ENCODE measurements at places on chromosomes 3 and 15.

GRCh38 chr3:27643355-27643754 is 78.8 kb downstream of the EOMES start:
- no peak for DNase-seq

GRCh38 chr15:31148297-31149087 is 47.0 kb upstream of the TRPM1 start:
- no peak for DNase-seq

DNA sequence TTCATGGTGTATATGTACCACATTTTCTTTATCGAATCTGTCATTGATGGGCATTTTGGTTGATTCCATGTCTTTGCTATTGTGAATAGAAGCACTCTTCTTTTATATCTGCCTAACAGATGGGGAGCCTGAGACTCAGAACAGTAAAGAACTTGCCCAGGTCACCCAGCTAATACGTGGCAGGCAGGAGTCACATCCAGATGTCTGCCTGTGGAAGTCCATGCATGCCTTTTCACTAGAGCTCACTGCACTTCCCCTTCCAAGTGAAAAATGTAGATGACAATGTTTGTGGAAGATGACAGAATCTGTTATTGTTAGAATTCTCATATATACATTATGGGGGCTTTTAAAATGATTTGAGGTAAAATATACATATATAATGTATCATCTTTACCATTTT is 165.0 kb downstream of the PDZRN3 start:
- no peak for DNase-seq

DNA sequence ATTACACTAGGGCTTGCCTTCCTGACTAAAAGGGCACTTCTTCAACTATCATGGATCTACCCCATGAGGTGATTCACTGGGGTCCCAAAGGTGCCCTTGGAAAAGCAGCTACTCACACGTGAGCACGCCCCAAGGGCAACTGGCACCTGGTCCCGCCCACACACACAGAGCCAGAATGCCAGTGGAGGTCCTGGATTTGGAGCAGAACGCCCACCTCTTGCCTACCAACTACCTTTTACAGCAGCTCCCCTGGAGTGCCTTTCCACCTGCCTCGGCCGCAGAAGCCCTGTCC is 1.8 kb upstream of the CTDSPL start:
- no peak for DNase-seq

DNA sequence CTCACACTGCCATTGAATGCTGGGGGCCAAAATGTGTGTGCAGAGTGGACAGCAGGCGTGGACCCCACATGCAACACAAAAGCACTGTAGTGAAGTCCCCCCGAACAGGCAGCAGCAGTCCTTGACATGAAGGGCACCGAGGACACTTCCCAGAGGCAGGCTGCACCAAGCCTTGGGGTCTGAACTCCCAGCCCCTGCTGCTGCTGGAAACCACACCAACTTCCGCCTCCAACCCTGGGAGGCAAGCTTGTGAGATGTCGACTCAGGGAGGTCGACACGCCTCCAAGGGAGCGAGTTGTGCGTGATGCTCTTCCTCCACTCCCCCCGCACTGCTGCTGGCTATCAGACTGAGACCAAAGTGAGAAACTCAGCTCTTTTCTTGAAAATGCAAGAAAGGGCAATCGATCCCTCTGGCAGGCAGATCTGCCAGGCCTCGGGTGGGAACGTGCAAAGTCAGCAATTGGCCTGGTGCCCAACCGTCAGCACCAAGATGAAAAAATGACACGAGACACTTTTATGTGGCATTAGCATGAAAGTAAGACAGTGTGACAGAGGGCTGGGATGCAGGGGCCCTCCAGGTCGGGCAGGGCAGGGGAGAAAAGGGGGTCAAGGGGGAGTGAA is 43.6 kb downstream of the WHAMM start:
- no peak for DNase-seq

GRCh38 chr3:167160781-167161180 is 219.3 kb downstream of the ZBBX start:
- DNase-seq, result no peak

DNA sequence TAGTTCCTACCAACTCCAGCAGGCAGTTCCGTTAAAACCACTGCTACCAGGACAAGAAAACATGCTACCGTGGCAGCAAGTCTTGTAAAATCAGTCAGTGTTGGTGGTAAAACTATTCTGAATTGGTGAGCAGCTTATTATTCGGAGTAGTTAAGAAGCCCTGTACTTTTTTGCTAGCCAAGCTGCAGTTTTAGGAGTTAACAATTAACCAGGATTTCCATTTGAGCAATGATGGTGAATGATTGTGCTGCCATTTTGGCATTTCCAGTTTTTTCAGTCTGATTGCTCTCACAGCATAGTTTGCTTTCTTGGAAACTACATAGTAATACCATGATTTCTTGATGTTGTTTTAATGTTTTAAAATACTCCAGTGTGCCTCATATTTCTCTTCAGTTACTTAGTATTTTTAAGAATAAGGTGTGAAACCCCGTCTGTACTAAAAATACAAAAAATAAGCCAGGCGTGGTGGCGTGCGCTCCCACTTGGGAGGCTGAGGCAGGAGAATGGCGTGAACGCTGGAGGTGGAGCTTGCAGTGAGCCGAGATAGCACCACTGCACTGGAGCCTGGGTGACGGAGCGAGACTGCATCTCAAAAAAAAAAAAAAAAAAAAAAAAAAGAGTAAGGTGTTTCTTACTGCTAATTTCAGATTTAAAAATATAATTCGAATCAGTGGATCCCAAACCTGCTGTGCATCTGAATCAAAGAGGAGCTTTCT is 43.8 kb upstream of the SCAANT1 start:
- no peak for DNase-seq

- DNase-seq, result no peak
Observed at GRCh38 chr3:195149292-195150030, 121.5 kb downstream of the XXYLT1 start.

GRCh38 chr3:49699281-49699979 is 10.1 kb downstream of the RNF123 start:
- no peak for DNase-seq

DNA sequence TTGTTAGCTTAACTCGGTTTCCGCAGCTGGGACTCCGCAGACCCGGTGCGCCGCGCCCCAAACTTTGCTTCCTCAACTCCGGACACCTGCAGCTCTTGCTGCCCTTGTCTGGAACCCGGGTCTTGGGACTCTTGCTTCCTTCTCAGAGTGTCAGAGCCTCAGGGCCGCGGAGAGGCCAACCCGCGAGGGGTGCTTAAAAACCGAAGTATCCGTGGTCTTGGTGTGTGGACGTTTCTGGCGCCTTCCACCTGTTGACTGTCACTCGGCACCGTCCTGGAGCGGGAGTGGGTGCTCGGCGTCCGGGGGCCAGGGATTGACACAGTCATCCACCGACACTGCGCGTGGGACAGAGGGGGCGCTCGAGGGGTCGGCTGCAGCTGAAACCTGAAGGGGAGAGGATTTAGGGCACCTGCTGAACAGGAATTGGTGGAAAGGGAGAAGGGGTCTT is 386 bp downstream of the SQOR start:
- peak; percentile 76 for DNase-seq

GRCh38 chr3:29286478-29287240 is 5.8 kb downstream of the RBMS3 start:
- DNase-seq, result no peak

GRCh38 chr3:113035387-113035982 is 44.7 kb downstream of the GTPBP8 start:
- peak; percentile 72 for DNase-seq

DNA sequence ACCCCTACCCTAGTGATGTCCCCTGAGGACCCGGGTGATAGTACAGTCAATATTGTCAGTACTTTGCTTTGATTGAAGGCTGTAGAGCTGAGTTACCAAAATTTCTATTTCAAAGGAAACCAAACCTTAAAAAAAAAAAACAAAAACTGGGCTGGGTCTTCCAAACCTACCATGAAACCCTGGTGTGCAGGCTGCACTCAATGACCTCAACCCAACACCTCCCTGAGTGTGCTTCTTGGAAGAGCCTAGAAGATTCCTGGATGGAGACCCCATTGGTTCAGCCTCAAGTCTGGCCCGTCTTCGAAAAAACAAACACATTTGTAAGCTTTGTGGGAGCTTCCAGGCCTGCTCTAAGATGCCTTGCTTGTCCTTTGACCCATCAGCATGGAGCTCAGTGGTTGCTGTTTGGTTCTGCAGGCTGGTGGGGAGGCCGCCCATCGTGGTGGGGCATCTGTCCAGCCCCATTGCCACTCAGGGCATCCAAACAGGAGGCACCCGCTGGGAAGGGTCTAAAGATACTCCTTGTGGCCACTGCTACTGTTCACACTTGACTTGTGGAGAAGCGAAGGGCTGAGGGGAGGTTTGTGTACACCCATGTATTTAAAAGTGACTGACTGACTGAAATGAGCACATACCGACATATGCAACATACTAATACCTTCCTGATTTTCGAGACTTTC is 32.2 kb downstream of the CRTAP start:
- no peak for DNase-seq

GRCh38 chr15:80691575-80691974 is 3.5 kb upstream of the ABHD17C start:
- no peak for DNase-seq

DNA sequence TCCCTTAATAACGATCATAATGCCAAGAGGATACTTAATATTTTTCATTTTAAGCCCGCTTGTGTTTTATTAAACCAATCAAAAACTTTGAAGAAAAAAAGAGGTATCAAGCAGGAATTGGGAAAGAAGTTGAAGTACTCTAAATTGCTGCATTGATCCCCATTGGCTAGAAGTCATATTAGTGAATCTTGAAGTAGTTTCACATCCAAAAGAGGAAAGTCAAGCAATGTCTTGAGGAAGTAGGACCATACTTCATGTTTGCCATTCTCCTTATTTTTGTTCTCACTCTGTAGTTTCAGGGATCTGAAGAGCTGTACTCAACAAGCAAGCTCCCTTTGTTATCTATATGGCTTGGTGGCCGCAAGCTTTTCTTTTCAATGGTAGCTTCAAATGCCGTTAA is 2.2 kb downstream of the SCAANT1 start:
- DNase-seq, result no peak

DNA sequence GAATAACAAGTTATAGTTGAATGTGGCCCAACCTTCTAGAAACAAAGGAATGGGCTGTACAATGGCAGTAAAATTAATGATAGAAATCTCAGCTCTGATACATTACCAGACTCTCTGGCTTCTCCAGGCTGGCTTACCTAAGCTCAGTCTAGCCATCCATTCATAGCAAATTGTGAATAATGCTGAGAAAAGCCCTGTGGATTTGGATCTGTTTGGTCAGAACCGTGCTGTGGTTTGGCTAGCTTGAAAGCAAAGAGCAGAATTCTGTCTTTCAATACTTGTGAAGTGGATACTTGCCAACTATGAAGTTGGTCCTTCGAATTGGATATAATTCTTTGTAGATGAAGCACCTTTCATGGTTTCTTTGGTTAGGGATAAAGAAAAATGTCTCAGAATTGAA is 199.1 kb downstream of the EPHA3 start:
- no peak for DNase-seq

DNA sequence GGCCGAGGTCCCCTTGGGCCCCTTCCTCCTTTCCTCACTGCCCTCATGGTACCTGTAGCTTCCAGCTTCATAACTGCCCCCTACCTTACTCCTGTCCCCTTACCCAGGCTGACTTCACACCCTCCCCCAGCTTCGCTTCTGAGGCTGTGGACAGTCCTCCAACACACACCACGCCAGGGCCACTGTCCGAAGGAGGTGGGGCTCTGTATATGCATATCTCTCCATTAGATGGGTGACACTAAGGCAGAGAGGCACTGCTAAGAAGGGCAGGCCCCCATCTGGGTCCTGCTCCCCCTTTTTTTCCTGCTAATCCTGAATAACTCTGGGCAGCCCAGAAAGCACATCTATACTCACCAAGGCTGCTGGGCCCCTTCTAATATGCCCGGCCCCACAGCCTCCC is 1.0 kb upstream of the COL7A1 start:
- DNase-seq, result no peak

- no peak for DNase-seq
Observed at GRCh38 chr3:169052465-169053302, 610.8 kb downstream of the MECOM start.

DNA sequence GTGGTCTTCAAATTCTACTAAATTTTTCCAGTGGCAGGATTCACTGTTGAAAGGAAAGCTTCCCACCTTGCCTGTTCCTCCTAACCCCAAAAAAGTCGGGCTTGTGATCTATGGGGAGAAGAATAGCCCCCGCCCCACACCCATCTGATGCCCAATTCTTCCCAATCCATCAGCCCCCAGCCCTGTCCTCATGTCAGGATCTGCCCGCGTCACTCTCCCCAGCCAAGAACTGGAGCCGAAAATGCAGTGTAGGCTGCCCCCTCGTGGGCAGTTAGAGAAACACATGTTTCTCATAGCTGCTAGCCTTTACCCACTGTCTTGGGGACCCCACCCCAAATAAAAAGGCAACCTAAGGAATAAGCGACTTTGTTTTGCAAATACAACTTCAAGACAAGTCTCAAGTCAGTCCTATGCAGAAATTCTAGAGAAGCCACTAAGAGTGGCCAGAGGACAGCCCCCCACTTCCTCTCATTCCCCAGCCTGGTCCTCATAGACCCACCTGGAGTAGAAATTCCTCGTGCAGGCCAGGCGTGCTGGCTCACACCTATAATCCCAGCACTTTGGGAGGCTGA is 13.0 kb upstream of the CSK start:
- peak; percentile 68 for DNase-seq

DNA sequence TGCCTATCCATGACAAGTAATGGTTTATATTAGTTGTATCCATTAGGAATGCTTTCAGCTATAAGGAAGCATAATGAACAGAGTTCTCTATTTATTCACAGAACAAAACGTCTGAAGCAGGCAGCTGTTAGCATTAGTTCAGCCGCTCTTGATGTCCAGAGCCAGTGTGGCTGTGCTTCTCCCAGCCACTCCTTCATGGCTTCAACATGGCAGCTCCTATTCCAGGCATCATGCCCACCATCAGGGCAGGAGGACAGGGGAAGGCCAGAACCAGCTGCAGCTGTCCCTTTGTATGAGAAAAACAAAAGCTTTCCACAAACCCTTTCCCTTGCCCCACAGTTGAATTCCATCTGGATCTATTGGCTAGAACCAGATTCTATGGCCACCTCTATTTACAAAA is 12.9 kb upstream of the SNRK start:
- no peak for DNase-seq

DNA sequence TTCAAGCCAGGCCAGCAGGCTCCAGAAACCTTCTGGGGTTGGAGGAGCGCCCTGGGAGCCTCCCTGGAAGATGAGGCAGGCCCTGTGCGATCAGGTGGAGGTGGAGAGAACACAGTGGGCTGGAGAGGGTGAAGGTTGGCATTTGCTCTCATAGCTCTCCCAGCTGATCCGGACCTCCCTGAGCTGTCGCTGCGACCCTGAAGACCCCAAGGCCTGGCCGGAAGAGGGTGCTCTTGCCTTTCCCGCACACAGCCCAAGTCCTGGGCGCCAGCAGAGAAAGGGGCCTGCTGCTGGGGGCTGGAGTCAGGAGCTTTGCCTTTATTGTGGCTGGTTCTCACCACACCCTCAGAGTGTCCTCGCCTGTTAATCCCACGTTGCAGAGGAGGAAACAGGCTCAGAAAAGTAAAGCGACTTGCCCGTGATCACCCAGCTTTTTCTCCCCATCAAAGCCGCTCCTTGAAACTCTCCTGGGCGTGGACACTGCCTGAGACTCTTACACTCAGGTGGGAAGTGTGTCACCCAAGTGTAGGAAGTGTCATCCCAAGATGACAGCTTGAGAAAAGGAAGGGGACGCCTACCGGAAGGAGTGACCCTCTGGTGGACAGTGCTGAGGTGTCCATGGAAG is 8.6 kb upstream of the RPL29 start:
- no peak for DNase-seq

GRCh38 chr15:72319360-72319984 is 485 bp downstream of the CELF6 start:
- DNase-seq, result peak; percentile 56

- no peak for DNase-seq
Observed at GRCh38 chr15:38867556-38867955, 302.9 kb upstream of the RASGRP1 start.

GRCh38 chr3:12369598-12369997 is 80.7 kb downstream of the PPARG start:
- no peak for DNase-seq

Data from CD8-positive, alpha-beta T cell (primary cell).